ENCODE measurements at places on chromosomes 1 and 21. TPM values are rescaled to one million over a fixed set of nuclear protein-coding genes. Genes with fewer than 3 reads are reported as not detected.

GRCh38 chr1:59173721-59174120 lies 123.2 kb upstream of the FGGY start:
- peak; percentile 88 for DNase-seq

- DNase-seq = no peak
Observed at GRCh38 chr1:41500781-41501518, 16.5 kb upstream of the EDN2 start.

- peak; percentile 94 for DNase-seq
Observed at GRCh38 chr1:6259491-6260362, 1.2 kb downstream of the GPR153 start.

The CR1 gene
- not detected for polyA plus RNA-seq

DNA sequence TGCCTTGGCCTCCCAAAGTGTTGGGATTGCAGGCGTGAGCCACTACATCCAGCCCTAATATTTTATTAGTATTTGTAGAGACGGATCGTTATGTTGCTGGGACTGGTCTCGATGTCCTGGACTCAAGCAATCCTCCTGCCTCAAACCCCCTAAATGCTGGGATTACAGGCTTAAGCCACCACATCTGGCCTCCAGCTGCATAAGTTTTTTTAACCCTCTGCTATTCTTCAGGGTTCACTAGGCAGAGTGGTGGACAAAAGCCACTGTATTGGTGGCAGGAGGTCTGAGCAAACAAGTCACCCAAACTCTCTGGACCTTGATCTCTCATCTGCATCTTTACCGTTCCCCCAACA lies 10.1 kb upstream of the CLIC4 start:
- DNase-seq = no peak

The KRTAP10-1 gene
- not detected for polyA plus RNA-seq

DNA sequence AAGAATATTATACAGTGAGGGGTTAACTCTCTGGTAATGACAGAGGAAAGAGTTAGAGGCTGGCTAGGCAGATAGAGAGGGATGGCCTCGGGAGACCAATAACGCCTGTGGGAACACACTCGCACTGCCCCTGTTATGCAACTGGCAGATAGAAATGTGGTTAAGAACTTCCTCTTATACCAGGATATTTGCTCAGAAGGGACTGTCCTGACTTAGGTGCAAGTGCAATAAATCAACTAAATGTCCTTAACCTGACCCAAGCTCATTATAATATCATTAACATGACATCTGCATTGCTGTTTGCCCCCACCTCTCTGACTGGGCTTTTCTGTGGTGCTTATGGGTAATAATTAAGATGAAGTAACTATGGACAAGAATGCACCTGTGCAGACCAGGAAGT lies 1518.0 kb downstream of the NCAM2 start:
- DNase-seq = no peak

DNA sequence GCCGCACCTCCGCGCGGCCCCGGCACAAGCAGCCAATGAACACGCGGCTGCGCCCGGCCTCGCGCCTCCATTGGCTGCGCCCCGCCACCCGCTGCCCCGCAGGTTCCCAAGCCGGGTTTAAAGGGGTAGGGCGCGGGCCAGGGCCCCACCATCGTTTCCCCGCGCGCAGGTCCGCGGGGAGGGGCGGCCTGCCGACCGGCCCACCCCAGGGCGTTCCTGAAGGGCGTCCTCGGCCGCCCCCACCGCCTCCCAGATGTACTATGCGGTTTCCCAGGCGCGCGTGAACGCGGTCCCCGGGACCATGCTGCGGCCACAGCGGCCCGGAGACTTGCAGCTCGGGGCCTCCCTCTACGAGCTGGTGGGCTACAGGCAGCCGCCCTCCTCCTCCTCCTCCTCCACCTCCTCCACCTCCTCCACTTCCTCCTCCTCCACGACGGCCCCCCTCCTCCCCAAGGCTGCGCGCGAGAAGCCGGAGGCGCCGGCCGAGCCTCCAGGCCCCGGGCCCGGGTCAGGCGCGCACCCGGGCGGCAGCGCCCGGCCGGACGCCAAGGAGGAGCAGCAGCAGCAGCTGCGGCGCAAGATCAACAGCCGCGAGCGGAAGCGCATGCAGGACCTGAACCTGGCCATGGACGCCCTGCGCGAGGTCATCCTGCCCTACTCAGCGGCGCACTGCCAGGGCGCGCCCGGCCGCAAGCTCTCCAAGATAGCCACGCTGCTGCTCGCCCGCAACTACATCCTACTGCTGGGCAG lies at the start of gene OLIG1:
Gene OLIG1 (plus strand): TSS at position 148 of the 750 bp plus-strand sequence. CDS start 106 bp downstream, at position 254.
- peak; percentile 35 for DNase-seq

DNA sequence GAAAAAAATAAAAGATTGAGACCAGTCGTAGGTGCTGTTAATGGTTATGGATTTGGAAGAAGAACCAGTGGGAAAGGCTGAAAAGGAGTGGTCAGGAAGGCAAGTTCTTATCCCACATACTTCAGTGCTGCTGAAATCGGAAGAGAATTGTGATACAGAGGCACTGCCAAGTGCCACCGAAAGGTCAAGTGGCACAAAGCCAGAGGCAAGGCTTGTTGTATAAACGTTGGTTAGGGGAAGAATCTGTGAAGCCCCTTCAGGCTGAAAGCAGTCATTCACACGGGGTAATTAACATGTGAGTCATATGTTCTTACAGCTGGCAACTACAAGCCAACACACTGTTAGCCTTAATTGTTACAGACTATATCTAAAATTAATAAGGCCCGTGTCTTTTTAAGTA lies 48.8 kb downstream of the ZBTB40 start:
- DNase-seq = peak; percentile 36

The GPR61 gene
- not detected for polyA plus RNA-seq

GRCh38 chr1:210938416-210938925 lies 195.5 kb downstream of the KCNH1 start:
- DNase-seq = no peak

- DNase-seq = peak; percentile 18
Observed at GRCh38 chr21:29017639-29018237, 1.4 kb downstream of the RWDD2B start.

- no peak for DNase-seq
Observed at GRCh38 chr1:48924099-48924498, 147.4 kb upstream of the BEND5 start.

GRCh38 chr1:65946960-65947359 lies 154.3 kb downstream of the PDE4B start:
- peak; percentile 66 for DNase-seq

Data from GM23248 (cell line).